Stimulated activated CD4-positive, alpha-beta T cell treated with anti-CD3 and anti-CD28 coated beads, Interleukin-1b, Interleukin-23, amount 100 ng/mL, for 1 hour (primary cell): ENCODE measurements at places on chromosomes 4 and X.

GRCh38 chr4:59664771-59665170 lies 1535.4 kb upstream of the ADGRL3 start:
- no peak for DNase-seq

DNA sequence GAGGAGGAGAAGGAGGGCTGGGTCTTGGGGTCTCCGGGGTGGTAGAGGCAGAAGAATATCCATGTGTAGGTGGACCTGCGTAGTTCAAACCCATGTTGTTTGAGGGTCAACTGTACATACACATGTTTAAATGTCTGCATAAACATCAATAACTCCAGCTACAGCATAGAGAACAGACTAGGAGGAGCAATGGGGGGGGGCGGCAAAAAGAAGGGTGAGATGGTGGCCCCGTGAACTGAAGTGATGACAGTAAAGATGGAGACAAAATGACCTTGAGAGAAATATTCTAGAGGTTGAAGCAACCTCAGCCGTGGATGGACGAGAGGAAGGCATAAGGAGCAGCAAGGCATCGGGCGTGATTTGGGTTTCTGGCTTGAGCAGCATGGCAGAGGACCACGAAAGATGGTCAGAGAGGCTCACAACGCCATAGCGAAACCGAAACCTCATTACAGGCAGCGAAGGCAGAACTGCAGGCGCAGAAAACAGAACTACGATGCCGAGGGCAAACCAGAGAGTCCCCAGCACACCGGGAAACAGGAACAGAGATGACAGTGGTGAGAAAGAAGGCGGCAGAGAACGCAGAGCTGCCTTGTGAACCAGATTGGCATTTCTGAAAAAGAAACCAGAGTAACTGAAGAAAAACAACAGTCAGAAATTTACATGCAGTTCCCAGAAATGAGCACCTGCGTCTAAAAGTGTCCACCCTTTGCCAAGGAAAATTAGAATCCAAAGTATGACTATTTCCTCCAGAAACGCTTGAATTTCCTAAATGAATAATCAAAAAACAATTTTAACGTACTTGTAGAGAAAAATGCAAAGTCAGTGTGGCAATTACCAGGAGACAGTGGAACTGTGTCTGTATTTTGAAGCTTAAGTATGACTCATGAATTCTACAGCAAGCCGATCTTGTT lies 50.3 kb upstream of the ENPP6 start:
- no peak for DNase-seq

- no peak for DNase-seq
These were observed 30.0 kb downstream of the ITM2A start for GRCh38 chrX:79336869-79337815.

GRCh38 chr4:25938787-25939186 lies 24.8 kb downstream of the SMIM20 start:
- DNase-seq = no peak

DNA sequence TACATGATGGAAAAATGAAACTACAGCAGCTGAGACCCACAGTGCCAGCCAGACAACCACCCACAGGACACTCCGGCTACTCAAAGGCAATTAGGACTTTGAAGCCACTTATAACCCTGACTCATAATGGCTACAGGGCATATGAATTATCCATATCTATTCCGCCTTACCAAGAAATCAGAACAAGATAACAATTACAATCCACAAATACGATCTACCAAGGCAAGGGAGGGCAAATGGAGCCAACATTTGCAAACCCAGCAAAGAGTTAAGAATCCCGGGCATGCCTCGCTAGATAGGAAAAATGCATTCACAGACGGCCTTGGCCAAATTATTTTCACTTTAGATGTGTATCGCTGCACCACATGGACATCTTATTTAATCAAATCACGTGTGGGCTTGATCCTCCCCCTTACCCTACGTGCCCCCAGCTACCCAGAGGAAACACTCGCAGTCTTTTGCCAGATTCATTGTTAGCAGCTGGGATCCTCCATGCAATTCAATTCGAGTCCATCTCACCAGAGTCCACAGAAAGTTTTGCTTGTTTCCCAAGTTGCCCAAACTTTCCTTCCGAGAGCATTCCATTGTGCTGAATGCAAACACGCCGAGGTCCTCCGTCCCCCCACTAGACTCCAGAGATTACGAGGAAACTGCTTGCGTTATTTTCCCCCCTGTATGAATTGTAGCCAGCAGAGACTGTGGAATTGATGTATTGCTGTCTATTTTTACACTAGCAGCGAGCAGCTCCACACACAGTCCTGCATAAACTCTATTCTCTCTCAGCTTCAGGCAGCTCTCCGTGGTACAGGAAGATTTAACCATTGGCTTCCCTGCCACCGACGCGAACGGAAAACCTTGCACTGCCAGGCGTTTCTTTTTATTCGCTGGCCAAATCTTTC lies 1.2 kb downstream of the PPARGC1A start:
- DNase-seq = no peak

DNA sequence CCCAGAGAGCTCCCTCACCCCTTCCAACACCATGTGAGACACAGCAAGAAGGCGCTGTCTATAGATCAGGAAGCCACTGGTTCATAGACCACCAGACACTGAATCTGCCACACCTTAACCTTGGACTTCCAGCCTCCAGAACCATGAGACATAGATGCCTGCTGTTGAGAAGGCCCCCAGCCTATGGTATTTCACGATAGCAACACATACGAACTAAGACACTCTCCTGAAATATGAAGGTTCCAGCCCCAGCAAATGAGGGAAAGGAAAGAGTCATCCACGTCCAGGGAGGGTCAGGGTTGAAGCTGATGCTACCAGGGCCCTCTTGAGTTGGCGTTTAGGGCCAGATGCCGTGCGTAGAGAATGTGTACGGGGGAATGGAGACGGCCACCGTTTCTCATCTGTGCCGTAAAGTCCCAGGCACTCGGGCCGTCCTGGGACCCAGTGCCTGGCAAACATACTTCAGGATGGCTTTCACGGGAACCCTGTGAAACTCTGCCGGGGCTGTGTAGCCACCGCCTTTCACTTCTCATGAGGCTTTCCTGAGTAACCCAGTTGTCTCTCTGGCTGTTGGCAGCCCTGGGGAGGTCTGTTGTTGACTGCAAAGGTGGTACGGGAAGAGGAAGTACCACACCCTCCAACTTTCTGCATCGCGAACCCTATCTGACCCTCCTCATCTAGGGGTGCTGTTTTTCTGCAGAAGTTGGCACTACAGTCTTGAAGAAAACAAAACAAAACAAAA lies 17.7 kb upstream of the P2RY8 start:
- DNase-seq = no peak

DNA sequence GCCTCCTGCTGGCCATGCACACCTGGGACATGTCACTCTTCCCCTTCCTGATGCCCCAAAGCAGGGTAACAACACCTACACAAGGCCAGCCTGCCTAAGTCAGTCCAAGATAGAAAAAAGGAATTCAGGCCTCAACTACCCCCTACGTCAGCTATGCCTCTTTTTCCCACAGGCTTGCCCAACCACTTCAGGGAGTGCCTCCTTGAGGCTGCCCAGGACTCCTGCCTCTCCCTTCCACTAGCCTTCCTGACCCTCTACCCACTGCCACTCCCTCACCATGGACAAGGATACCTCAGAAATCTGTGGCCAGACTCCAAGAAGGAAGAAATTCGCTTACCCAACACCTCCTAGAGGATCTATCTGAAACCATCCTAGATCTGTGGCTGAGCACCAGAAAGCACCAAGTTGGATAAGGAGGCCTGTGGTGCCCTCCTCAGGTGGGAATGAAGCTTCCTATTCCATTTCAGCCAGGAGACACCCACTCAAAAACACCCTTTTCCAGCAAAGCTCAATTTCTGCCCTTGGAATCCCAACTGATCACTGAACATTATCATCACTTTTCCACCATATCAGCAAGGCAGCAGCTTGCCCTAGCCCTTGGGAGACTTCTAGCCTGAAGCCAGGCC lies 1.8 kb downstream of the KDM5C start:
- DNase-seq = no peak
